ENCODE measurements at places on chromosomes 6 and 20. TPM values are rescaled to one million over a fixed set of nuclear protein-coding genes. Genes with fewer than 3 reads are reported as not detected.

The HELZ2 gene
- total RNA-seq: 10.1 TPM

The PNPLA1 gene
- not detected for total RNA-seq

The CCN6 gene
- not detected for total RNA-seq

The FGD2 gene
- total RNA-seq: 0.98 TPM

The EYA4 gene
- 1.3 TPM for total RNA-seq

The CST2 gene
- not detected for total RNA-seq

The DACT2 gene
- 1.2 TPM for total RNA-seq

The FAM8A1 gene
- 13.3 TPM for total RNA-seq

The MYCT1 gene
- total RNA-seq: 0.93 TPM

The DDO gene
- 1.0 TPM for total RNA-seq

The C6orf141 gene
- total RNA-seq: 6.5 TPM

The ZNF391 gene
- 2.0 TPM for total RNA-seq

The OPN5 gene
- total RNA-seq: not detected

The MATN4 gene
- total RNA-seq: 2.3 TPM

The TUBB2B gene
- 11.6 TPM for total RNA-seq

The ERVFRD-1 gene
- total RNA-seq: 0.06 TPM

The SPDEF gene
- 0.24 TPM for total RNA-seq

The EYS gene
- total RNA-seq: 0.03 TPM

The RSPH4A gene
- 0.37 TPM for total RNA-seq

The NEURL2 gene
- total RNA-seq: 2.0 TPM

The AVP gene
- not detected for total RNA-seq
